Posterior vena cava (tissue), 2 donors: ENCODE measurements at places on chromosomes 2 and 18. TPM values are rescaled to one million over a fixed set of nuclear protein-coding genes. Genes with fewer than 3 reads are reported as not detected.

- DNase-seq, result no peak
These were observed 12.1 kb downstream of the EPAS1 start for GRCh38 chr2:46309052-46309953.

DNA sequence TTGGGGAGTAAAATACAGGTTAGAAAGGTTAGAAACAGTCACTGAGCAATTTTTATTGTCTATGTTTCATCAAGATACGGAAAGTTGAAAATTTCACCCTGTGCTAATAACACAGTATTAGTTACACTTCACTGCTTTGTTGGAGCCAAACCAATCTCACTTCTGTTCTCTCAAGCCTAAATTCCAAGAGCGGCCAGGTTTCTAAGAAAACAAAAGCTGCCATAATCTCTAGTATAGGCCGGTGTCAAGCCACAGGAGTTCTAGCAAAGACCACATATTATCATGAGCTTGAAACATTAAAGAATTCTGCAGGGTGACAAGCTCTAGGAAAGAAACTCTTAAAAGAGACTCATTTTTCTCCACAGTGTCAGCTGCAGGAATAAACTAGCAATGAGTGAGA, 128.7 kb downstream of the TXNL1 start:
- DNase-seq, result no peak

The CCDC68 gene
- total RNA-seq, result 4.7 TPM

The ZAP70 gene
- total RNA-seq, result 2.8 TPM

The DCDC2C gene
- total RNA-seq, result not detected

The CCDC102B gene
- 22.7 TPM for total RNA-seq
